ENCODE measurements at places on chromosomes 7 and 10.
A peak's percentile ranks its signal among the peaks of the same experiment; 100 is the strongest.

- no peak for DNase-seq
These were observed 85.8 kb downstream of the LHFPL3 start for GRCh38 chr7:104414216-104414615.

- DNase-seq, result no peak
These were observed 410.0 kb downstream of the EXOC4 start for GRCh38 chr7:133662830-133663229.

GRCh38 chr10:33616956-33617355, 282.5 kb upstream of the NRP1 start:
- DNase-seq, result peak; percentile 20

DNA sequence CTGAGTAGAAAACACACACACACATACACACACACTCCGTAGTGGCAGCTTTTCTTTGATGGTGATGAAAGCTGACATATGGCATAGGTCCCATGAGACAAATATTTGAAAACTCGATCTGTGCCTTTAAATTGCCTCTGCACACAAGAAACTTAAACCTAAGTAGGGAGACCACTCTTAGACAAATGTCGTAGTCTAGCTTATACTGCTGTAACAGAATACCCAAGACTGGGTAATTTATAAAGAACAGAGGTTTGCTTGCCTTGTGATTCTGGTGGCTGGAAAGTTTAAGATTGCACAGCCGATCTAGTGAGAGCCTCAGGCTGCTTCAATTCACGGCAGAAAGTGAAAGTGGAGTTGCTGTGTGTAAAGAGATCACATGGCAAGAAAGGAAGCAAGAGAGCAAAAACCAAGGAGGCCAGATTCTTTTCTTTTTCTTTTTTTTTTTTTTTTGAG, 489.4 kb upstream of the SORCS1 start:
- DNase-seq, result peak; percentile 71

- DNase-seq, result no peak
These were observed 6.5 kb upstream of the HERPUD2 start for GRCh38 chr7:35701287-35701900.

DNA sequence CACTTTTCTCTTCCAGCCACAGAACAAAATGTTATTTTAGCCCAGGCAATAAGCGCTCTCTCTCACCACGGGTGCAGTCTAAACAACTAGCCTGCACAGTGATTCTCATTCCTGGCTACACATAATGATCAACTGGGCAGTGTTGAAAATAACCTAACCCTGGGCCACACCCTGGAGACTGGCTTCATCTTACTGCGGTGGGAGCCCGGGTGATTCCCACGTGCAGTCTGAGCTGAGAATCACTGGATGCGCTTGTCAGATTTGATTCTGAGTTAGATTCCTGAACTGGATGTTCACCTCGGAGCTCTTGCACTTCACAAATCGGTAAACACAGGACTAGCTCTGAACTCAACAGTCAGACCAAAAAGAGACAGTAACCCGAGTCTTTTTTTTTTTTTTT, 14.9 kb downstream of the ZC3HAV1 start:
- DNase-seq, result no peak

DNA sequence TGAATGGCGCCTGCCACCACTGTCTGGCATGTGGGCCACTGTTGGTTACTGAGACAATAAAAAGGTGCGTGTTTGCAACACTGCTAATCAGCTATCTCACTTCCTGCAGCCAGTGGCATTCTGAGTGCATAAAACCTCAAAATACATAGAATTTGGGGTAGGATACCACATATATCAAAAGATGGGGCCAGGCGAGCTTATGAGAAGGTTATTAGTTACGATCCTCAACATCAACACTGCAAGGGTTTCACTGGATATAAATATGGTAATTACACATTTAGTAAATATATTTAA, 200.2 kb downstream of the WDR37 start:
- DNase-seq, result no peak

GRCh38 chr10:59877191-59877671, 29.1 kb downstream of the CCDC6 start:
- DNase-seq, result peak; percentile 39

- DNase-seq, result no peak
These were observed 4.0 kb downstream of the GNB2 start for GRCh38 chr7:100677308-100678267.

GRCh38 chr7:21041666-21042065, 255.0 kb upstream of the SP8 start:
- DNase-seq, result no peak

- peak; percentile 66 for DNase-seq
These were observed 982 bp downstream of the SFXN3 start for GRCh38 chr10:101031796-101032636.

DNA sequence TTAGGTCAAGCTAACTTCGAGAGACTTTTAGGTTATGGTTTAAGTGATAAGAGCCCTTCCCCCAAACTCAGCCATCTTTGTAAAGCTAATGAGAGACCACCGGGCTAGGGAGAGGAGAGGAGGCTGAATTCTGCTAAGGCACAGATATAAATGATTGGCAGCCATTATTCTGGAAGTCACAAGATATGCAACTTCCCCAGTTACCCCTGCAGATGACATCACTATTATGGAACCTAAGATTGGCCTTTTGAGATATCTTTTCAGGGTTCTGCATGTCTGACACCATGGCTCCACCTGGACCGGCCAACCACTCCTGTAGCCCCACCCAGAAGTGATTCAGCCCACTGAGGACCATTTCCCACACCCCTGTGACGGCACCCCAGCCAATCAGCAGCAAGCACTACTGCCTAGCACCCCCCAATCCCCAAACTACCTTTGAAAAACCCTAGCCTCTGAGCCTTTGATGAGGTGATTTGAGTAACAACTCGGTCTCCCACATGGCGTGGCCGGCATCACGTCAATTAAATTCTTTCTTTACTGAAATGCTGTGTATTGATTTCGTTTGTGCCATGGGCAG, 14.4 kb downstream of the VIPR2 start:
- no peak for DNase-seq

DNA sequence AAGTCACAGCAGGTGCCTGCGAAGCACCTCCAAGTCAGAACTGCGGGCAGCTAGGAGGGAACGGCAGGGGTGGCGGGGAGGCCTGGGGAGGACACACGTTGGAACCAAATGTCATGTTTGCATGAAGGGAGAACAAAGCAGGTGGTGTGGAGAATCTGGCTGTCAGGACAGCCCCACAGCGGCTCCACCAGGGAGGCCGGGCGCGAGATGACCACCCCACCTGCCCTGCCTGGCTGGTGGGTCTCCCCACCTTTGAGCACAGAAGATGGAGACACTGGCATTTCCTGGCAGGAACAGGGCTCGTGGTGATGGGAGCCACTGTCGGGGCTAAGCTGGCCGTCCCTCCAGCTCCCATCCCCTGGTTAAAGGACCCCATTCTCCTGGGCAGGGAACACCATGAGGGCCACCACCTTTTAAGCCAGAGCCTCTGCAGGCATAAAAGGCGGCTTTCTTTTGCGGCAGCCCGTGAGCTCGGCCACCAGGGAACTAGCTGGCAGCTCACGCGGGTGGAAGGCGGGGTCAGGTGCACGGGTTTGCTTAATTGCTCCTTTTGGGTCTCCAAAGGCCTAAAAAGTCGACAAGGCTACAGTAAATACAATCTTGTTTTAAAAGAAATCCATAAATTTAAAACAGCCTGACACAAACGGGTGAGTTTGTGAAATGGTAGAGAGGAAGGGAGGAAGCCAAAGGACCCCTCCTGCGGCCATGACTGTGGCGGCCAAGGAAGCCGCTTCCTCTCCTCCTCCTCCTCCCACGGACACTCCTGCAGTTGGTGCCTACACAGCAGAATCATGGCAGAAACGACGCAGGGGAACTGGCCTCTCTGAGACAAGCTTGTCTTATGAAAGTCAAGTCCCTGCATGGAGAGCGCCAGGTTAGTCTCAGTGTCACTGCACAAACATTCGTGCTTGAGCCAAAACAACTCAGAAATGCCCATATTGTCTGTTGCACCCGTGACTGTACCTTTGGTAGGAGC, 213.8 kb downstream of the DNAJB6 start:
- no peak for DNase-seq

- DNase-seq, result peak; percentile 40
These were observed 49.1 kb upstream of the ELN start for GRCh38 chr7:73978661-73979563.

- no peak for DNase-seq
These were observed 20.5 kb downstream of the MPP7 start for GRCh38 chr10:28282336-28282735.

GRCh38 chr7:41955893-41956675, 253.2 kb upstream of the INHBA start:
- DNase-seq, result peak; percentile 100

DNA sequence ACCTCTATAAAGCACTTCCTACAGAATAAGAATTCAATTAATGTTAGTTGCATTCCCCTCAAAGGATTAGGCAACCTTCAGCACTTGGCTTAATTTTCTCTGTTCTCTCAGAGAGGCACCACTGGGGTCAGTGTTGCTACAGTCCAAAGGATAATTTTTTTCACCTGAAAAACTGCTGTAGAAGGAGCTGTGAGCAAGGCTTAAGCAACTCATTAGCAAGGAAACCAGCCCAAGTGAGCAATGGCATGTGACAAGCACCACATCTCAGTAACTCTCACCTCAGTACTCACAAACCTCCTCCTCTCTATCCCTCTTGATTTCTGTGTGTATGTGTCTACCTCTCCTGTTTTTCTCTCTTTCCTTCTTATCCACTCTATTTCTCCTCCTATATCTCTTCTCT, 55.9 kb downstream of the DGKI start:
- no peak for DNase-seq

GRCh38 chr10:117968354-117969182, 78.2 kb downstream of the RAB11FIP2 start:
- no peak for DNase-seq

- no peak for DNase-seq
These were observed 207.2 kb downstream of the ZNF365 start for GRCh38 chr10:62581351-62581750.

- peak; percentile 89 for DNase-seq
These were observed 43.4 kb downstream of the GLRX3 start for GRCh38 chr10:130179640-130180039.

GRCh38 chr7:33810356-33810755, 95.0 kb upstream of the BMPER start:
- DNase-seq, result no peak

GRCh38 chr10:78164702-78165101, 131.0 kb downstream of the RPS24 start:
- DNase-seq, result no peak

GRCh38 chr7:16265863-16266458, 155.4 kb downstream of the CRPPA start:
- DNase-seq, result no peak

DNA sequence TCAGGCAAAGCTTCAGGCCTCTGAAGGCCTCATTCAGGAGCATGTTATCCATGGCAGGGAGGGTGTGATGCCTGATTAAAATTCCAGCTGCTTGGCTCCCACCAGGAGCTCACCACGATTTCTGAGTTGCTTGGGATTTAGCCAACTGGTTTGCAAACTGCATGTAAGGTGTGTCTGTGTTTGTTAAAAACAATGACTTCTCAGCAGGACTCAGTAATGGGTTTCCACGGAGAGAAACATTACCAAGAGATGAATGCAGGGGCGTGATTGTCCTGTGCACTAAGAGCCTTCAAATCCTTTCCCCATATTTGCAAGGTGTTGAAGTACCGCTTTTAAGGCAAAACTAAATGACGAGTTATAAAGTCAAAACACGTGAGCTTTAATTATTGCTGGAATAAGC, 88.8 kb upstream of the BTBD16 start:
- DNase-seq, result no peak

DNA sequence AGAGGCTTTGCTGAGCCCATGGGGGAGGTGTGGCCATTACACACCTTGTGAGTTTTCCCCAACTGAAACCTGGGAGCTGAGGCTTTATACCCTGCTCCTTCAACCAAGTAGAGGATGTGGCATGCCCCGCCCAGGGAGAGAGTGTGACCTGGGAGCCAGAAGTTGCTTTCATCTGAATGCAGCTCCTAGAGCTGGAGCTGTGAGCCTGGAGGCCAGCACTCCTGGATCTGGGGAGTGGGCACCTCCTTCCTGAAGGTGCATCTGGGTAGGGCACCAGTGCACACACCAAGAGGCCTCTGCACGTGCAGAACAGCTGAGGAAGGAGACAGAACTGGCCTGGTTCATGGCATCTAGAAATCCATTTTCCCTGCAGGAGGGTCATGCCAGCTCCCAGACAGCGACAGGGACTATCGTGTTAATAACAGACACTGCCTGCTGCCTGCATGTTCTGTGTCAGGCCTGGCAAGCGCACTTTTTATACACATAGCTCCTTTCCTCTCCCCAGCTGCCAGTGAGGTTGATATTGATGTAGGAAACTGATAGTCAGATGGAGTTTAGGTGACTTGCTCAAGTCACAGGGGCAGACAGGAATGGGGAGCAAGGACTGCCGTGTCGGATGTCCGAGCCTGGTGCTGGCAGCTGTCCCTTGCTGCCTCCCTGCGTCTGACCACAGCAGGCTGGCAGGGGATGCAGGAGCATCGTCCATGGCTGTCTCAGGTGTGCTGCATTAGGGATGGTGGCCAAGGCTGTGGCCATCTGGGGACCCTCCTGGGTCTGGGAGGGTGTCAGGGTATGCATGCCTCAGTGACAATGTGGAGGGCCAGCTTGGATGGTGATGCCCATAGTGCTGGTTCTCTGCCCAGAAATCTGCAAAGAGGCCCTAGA, 189.9 kb upstream of the CXCL12 start:
- DNase-seq, result no peak

DNA sequence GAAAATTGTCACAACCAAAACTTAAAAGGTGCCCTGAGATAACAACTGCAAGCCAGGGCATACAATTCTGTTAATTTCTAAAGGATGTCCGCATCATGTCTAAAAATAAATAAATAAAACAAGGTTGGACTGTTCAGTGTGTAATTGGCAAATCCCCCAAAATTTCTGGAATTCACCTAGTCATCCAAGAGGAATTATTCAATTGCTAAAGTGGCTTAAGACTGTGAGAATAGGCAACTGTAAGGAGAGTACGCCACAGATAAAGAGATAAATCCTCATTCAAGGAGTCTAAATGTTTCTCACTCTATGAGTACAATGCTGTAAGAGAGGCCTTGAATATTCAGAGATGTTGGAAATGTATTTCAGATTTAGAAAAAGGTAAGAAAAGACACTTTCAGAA, 37.2 kb downstream of the PIK3AP1 start:
- peak; percentile 31 for DNase-seq

DNA sequence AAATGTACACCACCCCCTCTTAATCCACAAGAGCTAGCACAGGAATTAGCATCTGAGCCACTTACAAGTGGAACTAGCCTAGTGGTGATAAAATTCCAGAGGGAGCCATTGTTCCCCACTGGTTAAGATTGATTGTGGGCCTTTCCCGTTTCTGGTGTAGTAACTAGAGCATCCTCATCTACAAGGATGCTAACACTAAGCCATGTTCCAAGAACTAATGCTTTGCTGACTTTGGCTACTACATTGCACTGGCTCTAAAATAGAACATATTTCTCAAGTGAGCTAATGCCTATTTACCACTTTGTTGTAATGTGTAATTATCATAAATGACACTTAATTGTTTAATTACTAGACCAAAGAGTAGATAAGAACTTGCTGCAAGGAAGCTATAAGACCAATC, 143.7 kb downstream of the FZD1 start:
- DNase-seq, result no peak

- DNase-seq, result no peak
These were observed 37.8 kb downstream of the CLRN3 start for GRCh38 chr10:127854769-127855590.

GRCh38 chr10:87882555-87883294, 19.3 kb downstream of the PTEN start:
- DNase-seq, result no peak

GRCh38 chr10:95333997-95334804, 43.4 kb upstream of the PDLIM1 start:
- DNase-seq, result peak; percentile 99

GRCh38 chr7:127798023-127798422, 146.0 kb downstream of the SND1 start:
- peak; percentile 51 for DNase-seq
